ENCODE measurements at places on chromosomes 7 and 10.

- no peak for DNase-seq
Measured at GRCh38 chr7:42254217-42254616, 17.2 kb upstream of the GLI3 start.

- DNase-seq = peak; percentile 5
Measured at GRCh38 chr7:14125998-14126397, 136.5 kb upstream of the ETV1 start.

DNA sequence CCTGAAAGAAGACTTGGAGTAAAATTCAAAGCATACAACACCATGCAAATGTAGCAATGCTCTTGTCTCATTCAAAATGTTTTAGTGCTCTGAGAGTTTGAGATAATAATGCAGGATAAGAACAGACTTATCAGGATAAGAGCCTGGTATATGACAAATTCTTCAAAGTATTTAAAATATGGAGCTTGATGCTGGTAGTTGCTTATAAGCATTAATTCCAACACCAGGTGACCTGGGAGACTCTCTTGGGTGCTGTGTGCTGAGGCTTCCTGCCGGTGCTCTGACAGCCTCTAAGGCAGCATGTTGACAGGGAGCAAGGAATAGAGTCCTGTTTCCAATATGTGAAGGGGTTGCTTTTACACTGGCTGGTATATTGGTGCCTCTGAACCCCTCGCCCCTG is 34.8 kb upstream of the SLC26A5 start:
- DNase-seq = no peak

- peak; percentile 46 for DNase-seq
Measured at GRCh38 chr7:409339-410281, 110.0 kb downstream of the PDGFA start.

GRCh38 chr10:11720260-11720741 is 21.9 kb upstream of the ECHDC3 start:
- DNase-seq = no peak

DNA sequence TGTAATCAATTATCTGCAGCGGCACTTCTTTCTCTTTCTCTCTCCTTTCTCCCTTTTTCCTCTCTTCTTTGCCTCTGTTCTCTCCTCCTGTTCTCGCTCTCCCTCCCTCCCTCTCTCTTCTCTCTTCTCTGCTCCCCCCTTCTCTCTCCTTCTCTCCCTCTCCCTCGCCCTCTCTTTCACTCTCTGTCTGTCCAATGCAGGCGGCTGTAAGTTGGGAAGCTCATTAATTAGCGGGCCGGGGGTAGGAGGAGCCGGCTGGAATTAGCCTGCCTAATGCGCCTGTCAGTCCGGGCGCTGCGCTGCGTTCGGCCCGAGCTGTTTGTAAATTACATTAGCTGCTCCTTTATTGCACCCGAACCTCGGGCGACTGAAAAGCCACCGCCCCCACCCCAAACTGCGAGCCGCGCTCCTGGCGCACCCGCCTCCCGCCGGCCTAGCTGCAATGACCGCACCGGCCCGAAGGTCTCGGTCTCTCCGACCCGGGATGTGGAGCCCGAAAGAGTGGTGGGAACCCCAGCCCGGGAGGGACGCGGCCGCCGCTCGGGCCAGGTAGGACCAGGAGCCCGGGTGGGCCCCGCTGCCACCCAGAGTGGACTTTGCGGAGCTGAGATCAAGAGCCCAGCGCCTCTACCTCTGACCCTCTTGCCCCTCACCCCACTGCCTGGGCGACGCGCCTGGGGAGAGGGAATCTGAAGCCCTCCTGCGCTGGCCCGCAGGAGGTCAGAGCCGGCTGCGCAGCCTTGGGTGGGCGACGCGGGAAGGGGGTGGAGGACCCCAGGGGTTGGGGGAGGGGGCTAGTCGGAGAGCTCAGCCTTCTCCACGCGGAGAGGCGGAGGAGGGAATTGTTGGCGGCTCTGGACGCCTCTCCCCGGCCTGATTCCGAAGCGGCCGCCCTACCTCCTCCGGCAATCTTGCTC is at the start of gene LBX1:
Gene LBX1, minus strand, starts transcription at position 198 of the 917 bp plus-strand sequence. CDS start 648 bp downstream, outside the sequence.
- DNase-seq = no peak

- no peak for DNase-seq
Measured at GRCh38 chr7:146864644-146865043, 748.0 kb downstream of the CNTNAP2 start.

- no peak for DNase-seq
Measured at GRCh38 chr10:100998991-100999741, 442 bp upstream of the LZTS2 start.

DNA sequence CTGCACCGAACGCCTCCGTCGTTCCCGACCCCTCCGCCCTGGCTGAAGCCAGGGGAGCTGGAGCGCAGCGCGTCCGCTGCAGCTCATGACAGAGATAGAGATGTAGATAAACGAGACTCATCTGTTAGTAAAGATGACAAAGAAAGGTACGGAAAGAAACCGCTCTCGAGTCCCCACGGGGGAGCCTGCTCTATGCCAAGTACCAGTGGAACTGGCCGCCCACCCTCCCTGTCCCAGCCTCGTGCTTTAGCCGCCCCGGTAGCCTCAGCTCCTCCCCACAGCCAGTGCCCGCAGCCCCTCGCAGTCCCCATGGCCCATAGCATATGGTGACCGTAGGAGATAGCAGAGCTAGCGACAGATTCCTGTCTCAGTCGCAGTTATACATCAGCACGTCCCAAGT is 344.7 kb upstream of the GALNT17 start:
- DNase-seq = no peak

GRCh38 chr10:1247598-1248261 is 191.5 kb downstream of the WDR37 start:
- DNase-seq = no peak

Measured in renal pelvis (tissue), 12 donors.